ENCODE measurements at places on chromosomes 13 and 19.

DNA sequence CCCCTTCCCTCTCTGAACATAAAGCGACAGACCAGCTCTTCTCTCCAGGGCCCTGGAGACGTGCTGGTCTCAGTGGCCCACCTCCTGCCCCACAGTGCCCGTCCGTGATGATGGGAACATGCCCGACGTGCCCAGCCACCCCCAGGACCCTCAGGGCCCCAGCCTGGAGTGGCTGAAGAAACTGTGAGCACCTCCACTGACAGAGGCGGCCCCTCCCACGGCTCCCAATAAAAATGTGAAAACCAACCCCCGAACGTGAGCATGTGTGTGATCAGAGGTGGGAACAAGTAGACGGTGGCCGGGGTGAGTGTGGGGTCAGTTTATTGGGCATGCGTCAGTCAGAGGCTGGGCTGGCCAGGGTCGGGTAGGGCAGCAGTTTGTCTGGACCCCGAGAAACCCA, 4.1 kb downstream of the NDUFA3 start:
- DNase-seq = no peak

GRCh38 chr13:23678795-23679194, 108.6 kb downstream of the TNFRSF19 start:
- no peak for DNase-seq

- no peak for DNase-seq
Measured at GRCh38 chr13:49351871-49352270, 92.0 kb downstream of the CAB39L start.

DNA sequence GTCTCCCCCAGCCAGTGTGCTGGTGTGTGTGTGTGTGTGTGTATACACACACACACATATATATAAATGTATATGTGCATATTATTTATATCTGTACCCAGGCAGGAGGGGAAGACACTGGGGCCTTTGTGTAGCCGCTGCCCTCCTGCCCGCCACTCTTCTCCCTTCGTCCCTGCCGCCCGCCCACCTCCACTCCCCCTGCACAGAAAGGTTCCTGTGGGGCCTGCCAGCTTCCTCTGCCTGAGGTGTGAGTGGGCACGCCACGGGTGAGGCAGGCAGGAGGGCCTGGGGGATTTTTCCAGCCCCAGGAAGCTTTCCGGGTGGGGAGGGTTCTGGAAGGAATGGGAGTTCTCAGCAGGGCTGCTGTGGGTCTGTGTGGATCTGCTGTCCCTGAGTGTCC, 6.9 kb downstream of the IRF2BP1 start:
- DNase-seq = no peak

GRCh38 chr19:3062165-3063105, at the start of gene TLE5:
Gene TLE5, minus strand, starts transcription at chr19:3062495. Its CDS starts 295 bp downstream, at chr19:3062200.
- DNase-seq = peak; percentile 75

GRCh38 chr13:26988059-26988769, 183.4 kb downstream of the USP12 start:
- DNase-seq = no peak

GRCh38 chr13:76245920-76246319, 609.8 kb downstream of the LMO7 start:
- no peak for DNase-seq

DNA sequence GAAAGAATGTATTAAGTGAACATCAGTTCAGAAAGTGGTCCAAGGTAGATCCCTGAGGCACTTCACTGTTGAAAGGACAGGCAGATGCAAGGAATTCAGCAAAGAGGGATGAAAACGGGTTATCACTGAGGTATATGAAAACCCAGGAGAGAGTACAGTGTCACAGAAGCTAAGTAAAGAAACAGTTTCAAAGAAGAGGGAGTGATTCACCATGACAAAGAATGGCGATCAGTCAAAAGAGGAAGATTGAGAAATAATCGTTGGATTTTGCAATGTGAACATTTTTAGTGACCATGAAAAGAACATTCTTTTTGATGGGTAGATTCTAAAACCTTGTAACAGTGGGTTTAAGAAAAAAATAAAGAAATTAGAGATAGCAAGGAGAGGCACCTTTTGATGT, 99.3 kb downstream of the EPSTI1 start:
- no peak for DNase-seq

- no peak for DNase-seq
Measured at GRCh38 chr13:111256458-111256857, 64.0 kb upstream of the TEX29 start.

GRCh38 chr19:4130744-4131438, 7.0 kb upstream of the MAP2K2 start:
- no peak for DNase-seq

DNA sequence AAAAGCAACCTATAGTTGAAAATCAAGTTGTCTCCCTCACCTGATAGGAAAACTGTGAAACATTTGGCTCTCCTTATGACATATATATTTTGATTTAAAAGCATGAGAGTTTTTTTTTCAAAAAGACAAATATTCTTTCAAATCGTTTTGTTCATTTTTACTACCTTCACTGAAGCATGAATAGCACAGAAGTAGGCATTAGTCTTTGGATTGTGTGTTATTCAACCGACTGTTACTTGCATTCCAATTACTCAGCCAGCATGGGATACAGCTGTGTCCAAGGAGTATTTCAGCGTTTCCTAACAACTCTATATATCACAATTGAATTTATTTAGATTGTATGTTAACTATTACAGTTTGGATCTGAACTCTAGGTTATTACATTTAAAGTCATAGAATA, 135.2 kb downstream of the PCDH9 start:
- DNase-seq = no peak

- DNase-seq = no peak
Measured at GRCh38 chr19:3632098-3632497, 5.5 kb upstream of the CACTIN start.

GRCh38 chr13:98966019-98966418, 11.8 kb downstream of the DOCK9 start:
- no peak for DNase-seq

DNA sequence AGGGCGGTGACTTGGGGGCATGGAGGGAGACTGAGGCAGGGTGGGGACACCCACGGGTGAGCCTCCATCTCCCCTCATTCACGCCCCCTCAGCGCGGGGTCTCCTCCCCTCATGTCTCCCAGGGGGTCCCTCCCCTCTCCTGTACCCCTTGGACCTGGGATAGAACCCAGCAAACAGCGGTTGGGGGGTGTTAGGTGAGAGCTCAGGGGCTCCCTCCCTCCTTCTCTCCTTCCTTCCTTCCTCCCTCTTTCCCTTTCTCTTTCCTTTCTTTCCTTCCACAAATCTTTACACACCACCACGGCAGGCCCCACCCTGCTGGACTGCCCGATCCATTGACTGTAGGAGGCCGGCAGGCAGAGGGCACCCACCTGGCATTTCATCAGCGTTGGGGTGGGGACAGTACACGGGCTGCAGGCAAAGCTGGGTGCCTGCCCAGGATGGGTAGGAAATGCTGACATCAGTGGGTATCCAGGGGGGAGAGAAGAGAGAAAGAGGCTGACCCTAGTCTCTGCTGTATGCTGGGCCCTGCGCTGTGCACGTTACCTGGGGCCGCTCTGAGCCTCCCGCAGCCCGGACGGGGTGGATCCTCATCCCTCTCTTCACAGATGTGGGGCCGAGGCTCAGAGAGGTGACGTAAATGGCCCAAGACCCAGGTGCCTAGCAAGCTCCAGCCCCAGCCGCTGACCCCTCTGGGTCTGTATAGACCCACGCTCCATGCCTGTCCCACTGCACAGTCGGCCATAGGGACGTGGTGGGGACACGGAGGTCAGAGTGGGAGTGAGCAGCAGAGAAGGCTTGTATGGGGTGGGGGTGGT, 3.5 kb downstream of the SSC5D start:
- no peak for DNase-seq

- no peak for DNase-seq
Measured at GRCh38 chr13:97631158-97631557, 197.2 kb downstream of the RAP2A start.

- DNase-seq = no peak
Measured at GRCh38 chr13:74166261-74167004, 32.2 kb upstream of the KLF12 start.

DNA sequence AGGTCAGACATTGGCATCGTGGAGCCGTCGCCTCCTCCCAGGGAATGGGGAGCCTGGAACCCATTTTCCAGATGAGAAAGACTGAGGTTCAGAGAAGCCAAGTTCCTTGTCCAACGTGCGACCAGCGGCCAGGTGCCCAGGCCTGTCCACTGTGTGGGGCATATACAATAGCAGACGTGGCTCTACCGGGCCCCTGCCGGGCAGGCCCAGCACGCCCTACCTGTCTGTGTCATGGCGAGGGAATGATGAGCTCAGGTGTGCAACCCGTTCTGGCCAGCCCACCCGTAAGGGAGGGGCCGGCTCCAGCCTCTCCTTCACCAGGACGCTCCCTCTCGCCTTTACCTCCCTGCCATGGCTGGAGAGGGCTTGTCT, 837 bp downstream of the GNA15 start:
- DNase-seq = no peak

GRCh38 chr13:52862358-52863206, 14.1 kb upstream of the PCDH8 start:
- no peak for DNase-seq

GRCh38 chr19:50230379-50231351, 27.2 kb downstream of the MYH14 start:
- DNase-seq = no peak

DNA sequence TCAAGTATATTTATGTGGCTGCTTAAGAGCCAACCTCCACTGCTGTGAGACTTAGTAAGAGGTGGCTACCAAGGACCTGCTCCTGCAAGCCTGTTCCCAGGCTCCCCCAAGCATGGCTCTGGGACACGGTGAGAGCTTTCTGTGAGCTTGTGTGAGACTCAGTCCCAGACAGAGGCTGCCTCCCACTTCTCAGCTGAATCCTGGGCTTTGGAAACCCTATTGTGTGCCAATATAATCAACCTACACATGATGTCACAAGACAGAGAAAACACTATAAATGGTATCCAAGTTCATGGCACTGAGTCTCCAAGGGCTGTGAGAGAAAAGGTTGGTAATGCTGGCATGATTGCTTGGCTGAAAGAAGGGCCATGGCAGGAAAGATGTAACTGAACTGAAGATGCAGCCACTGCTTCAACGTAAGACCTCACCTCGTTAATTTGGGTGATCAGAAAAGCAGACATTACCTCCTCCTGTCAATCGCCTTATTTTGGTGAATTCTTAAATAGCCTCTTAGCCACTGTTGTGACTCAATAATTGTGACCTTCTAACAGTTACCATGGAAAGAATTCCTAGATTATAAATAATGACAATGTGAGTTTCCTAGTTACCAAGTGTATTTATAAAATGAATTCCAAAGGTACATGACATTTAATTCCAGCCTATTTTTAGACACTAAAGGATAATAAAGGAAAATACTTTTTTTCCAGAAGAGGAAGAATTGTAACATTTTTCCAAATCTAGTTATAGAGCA, 332.0 kb downstream of the IRS2 start:
- no peak for DNase-seq

- no peak for DNase-seq
Measured at GRCh38 chr19:34596115-34596514, 80.8 kb downstream of the SCGB2B2 start.

DNA sequence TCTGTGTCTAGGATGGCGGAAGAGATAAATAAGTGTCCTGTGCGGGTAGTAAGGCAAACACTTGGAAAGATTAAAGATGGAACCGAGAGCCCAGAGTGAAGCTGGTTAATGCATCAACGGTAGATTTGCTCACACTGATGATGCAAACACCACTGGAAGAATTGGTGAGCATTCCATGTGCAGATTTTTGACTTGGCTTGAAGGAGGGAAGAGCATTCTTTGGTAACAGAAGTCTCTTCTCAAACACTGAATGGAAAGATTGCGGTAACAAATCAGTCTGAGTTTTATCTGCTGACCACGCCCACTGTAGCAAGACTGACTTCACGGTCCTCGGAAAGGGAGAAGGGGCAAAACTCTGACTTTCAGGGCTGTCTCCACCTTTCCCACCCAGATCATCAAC, 112.5 kb downstream of the COL4A1 start:
- DNase-seq = no peak

DNA sequence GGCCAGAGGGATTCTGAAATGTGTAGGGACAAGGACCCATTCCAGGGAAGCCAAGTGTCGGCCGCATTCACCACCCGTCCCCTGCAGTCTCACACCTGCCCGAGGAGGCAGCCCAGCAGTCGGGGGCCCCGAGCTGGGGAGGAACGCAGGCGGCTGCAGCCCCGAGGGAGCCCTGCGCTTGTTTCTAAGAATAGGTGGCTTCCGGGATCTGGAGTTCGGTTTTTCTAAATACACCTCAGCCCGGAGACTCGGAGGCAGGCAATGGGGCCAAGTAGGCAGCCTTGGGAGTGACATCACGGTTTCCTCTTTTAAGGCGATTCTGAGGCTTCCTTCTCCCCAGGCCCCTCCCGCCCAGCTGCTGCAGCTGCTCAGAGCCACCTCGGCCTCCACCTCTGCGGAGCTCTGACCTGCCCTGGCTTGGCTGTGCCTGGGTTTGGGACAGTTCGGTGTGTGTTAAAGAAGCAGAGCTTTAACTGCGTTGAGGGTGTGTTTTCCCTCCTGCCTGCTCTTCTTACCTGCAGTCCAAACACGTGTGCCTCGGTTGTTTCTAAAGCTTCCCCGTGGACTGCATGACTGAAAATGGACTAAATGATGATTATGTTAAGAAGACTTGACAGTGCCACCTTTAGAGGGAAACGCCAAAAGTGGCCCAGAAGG, 80.5 kb downstream of the COL4A2 start:
- DNase-seq = no peak

DNA sequence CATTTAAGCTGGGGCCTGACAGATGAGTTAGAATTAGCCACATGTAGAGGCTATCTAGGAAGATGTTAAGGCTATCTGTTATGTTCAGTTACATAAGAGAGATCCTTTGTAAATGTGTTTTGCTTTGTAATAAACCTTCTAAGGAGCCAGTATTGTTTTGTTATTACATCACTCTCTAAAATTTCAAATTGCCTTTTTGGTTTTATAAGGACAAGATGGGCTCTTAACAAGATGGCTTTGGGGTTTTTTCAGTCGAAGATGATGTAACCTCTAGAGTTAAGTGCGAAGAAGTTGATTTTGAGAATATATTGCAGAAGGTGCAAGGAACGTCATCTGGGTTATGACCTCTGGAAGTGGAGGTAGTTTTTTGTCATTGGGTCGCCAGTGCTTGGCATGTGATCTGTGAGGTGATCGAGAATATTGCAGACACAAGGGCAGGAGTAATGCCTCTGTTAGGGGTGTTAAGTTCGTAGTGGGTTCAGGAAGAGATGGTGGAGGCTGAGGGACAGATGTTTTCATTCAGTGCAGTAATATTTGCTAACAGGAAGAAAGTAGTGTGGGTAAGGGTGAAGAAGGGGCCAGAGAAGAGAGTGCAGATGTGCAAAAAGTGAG, 12.7 kb downstream of the LSM14A start:
- no peak for DNase-seq

- DNase-seq = no peak
Measured at GRCh38 chr19:13038306-13039210, 43.3 kb downstream of the NFIX start.

DNA sequence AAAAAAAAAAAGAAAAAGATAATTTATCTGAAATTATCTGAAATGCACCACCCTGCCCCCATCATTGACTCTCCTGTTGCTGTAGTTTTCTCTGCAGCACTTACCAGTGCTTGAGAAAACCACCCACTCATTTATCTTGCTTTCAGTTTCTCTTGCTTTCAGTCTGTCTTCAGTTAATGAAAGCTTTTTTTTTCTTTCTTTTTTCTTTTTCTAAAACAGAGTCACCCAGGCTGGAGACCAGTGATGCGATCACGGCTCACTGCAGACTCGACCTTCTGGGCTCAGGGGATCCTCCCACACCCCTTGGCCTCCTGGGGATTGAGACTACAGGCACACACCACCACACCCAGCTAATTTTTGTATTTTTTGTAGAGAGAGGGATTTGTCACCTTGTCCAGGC, 4.3 kb upstream of the ACP5 start:
- DNase-seq = peak; percentile 55

GRCh38 chr19:3520166-3521103, 14.3 kb downstream of the FZR1 start:
- no peak for DNase-seq

GRCh38 chr19:5072115-5072514, 103.2 kb downstream of the KDM4B start:
- no peak for DNase-seq
